Neural progenitor cell (in vitro differentiated cells): ENCODE measurements at places on chromosomes 6 and 20. TPM values are rescaled to one million over a fixed set of nuclear protein-coding genes. Genes with fewer than 3 reads are reported as not detected.
A peak's percentile ranks its signal among the peaks of the same experiment; 100 is the strongest.

- no peak overlapping the region for H3K27ac ChIP-seq
- no peak for DNase-seq
- no peaks in the 10 kb centered on the region for H3K36me3 ChIP-seq
- H3K4me3 ChIP-seq: no peak overlapping the region
- no peaks in the 10 kb centered on the region for H3K27me3 ChIP-seq
Measured at GRCh38 chr6:166849749-166850183, 106.6 kb downstream of the RNASET2 start.

GRCh38 chr6:44480097-44480541 is 92.6 kb downstream of the CDC5L start:
- H3K4me3 ChIP-seq: no peak overlapping the region
- H3K4me1 ChIP-seq: peaks cover 13% of the 10 kb centered on the region
- no peak for DNase-seq
- no peak overlapping the region for H3K27ac ChIP-seq

- H3K27ac ChIP-seq: no peak overlapping the region
- no peaks in the 10 kb centered on the region for H3K27me3 ChIP-seq
- DNase-seq: no peak
Measured at GRCh38 chr6:105593805-105594671, 191.2 kb upstream of the PREP start.

DNA sequence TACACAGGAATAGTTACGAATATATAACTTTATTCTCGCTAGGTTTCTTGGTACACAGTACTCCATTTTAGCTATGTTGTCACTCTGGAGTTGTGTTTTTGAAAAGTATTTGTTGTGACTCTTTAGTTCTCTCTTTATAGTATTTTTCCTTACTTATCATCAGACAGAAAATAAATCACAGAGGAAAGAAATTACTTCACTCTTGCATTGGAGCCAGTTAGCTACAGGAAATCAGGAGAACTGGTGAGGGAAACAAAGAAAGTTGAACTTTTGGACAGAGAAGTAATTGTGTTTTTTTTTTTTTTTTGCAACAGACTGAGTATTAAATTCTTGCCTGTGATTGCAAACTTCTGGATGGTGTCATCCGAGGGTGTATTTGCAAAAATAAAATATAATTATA is 33.9 kb downstream of the DSE start:
- H3K4me1 ChIP-seq: peaks cover 20% of the 10 kb centered on the region
- no peak overlapping the region for H3K27ac ChIP-seq
- no peaks in the 10 kb centered on the region for H3K36me3 ChIP-seq

- no peak overlapping the region for H3K4me3 ChIP-seq
- no peaks in the 10 kb centered on the region for H3K36me3 ChIP-seq
Measured at GRCh38 chr20:49297605-49298530, 20.0 kb upstream of the ZNFX1 start.

GRCh38 chr6:13097454-13097853 is 230.9 kb downstream of the TBC1D7 start:
- no peaks in the 10 kb centered on the region for H3K36me3 ChIP-seq
- peaks cover 22% of the 10 kb centered on the region for H3K4me1 ChIP-seq
- H3K4me3 ChIP-seq: no peak overlapping the region
- no peak overlapping the region for H3K27ac ChIP-seq

DNA sequence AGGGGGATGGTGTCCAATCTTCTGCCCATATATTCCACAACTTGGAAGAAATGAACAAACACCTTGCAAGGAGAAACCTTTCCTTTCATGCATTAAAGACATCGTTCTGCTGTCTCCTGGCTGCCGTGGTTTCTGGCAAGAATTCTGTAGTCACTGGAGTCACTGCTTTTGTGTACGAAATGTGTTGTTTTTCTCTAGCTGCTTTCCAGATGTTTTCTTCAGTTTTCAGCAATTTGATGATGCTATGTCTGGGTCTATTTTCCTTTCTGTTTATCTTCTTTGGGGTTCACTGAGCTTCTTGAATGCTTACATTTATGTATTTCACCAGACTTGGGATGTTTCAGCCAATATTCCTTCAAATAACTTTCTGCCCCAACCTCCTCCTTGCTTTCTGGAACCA is 40.6 kb upstream of the SLCO4A1 start:
- no peak for DNase-seq
- H3K36me3 ChIP-seq: no peaks in the 10 kb centered on the region
- H3K27ac ChIP-seq: no peak overlapping the region

GRCh38 chr6:155100087-155100486 is 105.0 kb downstream of the TIAM2 start:
- H3K4me1 ChIP-seq: no peaks in the 10 kb centered on the region
- no peak for DNase-seq
- no peaks in the 10 kb centered on the region for H3K36me3 ChIP-seq
- no peak overlapping the region for H3K27ac ChIP-seq

GRCh38 chr6:135230711-135231468 is 49.8 kb downstream of the MYB start:
- H3K36me3 ChIP-seq: no peaks in the 10 kb centered on the region
- no peak for DNase-seq
- no peaks in the 10 kb centered on the region for H3K27me3 ChIP-seq
- H3K4me3 ChIP-seq: no peak overlapping the region

GRCh38 chr6:36703982-36704381 is 6.4 kb downstream of the RAB44 start:
- no peak overlapping the region for H3K27ac ChIP-seq
- no peaks in the 10 kb centered on the region for H3K27me3 ChIP-seq

GRCh38 chr20:40233406-40233805 is 455.6 kb downstream of the MAFB start:
- no peaks in the 10 kb centered on the region for H3K36me3 ChIP-seq
- no peaks in the 10 kb centered on the region for H3K27me3 ChIP-seq
- DNase-seq: no peak
- no peaks in the 10 kb centered on the region for H3K4me1 ChIP-seq

DNA sequence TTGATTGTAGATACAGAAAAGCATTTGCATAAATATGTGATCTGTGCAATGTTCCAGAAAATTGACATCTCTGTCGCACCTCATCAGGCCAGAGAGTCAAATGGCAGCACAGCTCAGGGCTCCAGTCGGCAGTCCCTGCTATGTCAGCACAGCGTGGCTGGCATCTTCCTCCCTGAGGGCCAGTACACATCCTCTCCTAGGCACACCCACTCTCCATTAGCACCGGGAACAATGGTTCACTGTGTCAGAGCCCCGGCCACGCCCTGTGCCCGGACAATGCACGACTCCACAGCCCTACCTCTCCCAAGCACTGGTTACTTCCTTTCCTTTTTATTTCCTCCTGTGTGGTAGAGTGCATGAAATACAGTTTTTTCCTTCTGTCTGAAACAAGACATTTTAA is 114.9 kb downstream of the FOXC1 start:
- H3K4me1 ChIP-seq: peaks cover 54% of the 10 kb centered on the region
- DNase-seq: no peak
- H3K36me3 ChIP-seq: no peaks in the 10 kb centered on the region

DNA sequence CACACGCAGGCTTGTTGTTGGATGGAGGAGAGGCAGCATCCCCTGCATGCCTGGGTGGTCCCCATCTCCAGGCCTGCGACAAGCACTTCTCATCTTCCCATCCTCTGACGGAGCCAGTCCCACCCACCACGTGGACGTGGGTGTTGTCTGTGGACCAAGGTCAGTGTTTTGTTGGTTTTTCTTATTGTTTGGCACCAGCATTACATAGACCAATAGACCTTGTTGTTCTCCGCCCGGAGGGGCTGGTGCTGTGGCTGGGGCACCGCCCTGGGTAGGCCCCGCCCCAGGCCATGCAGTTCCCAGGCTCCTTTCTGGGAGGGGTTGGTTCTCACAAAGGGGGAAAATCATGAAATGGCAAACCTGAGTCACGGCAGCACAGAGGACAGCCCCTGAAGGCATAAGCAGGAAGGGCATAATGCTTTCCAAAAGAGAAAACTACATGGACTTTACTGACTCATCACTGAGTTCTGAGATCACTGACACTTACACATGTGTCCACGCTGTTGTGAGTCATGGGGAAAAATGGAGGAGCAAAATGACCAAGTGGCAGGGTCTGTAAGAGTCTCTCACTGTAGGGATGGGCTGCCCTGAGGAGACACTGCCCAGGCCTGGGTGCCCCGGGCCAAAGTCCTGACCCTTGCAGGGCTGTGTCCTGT is 90.8 kb downstream of the THBS2 start:
- H3K36me3 ChIP-seq: no peaks in the 10 kb centered on the region
- H3K27me3 ChIP-seq: no peaks in the 10 kb centered on the region
- H3K4me3 ChIP-seq: no peak overlapping the region
- no peaks in the 10 kb centered on the region for H3K4me1 ChIP-seq
- DNase-seq: no peak

- H3K27ac ChIP-seq: no peak overlapping the region
- H3K36me3 ChIP-seq: no peaks in the 10 kb centered on the region
- no peaks in the 10 kb centered on the region for H3K27me3 ChIP-seq
- no peak for DNase-seq
- H3K4me3 ChIP-seq: no peak overlapping the region
Measured at GRCh38 chr6:2157441-2158127, 87.8 kb downstream of the GMDS start.

GRCh38 chr6:43061861-43062260 is 2.4 kb downstream of the KLC4 start:
- no peak overlapping the region for H3K27ac ChIP-seq
- H3K36me3 ChIP-seq: no peaks in the 10 kb centered on the region
- H3K4me1 ChIP-seq: peaks cover 15% of the 10 kb centered on the region
- no peak overlapping the region for H3K4me3 ChIP-seq
- H3K27me3 ChIP-seq: no peaks in the 10 kb centered on the region

DNA sequence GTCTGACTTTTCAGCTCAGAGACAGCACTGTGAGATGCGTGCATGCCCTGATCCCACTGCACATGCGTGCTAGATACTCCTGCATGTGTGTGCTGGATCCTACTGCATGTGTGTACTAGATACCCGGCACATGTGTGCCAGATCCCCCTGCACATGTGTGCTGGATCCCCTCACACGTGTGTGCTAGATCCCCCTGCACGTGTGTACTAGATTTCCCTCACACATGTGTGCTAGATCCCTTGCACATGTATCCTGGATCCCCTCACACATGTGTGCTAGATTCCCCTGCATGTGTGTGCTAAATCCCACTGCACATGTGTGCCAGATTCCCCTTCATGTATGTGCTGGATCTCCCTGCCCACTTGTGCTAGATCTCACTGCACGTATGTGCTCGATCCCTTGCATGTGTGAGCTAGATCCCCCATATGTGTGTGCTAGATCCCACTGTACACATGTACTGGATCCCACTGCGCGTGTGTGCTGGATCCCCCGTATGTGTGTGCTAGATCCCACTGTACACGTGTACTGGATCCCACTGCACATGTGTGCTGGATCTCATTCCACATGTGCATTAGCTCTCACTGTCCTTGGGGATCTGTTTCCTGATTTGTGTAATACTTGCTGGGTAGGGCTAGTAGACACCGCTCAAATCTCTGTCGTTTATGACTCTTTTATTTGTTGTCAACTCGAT is 214.6 kb downstream of the SMOC2 start:
- H3K36me3 ChIP-seq: no peaks in the 10 kb centered on the region
- DNase-seq: no peak
- no peak overlapping the region for H3K27ac ChIP-seq
- H3K4me1 ChIP-seq: no peaks in the 10 kb centered on the region
- H3K27me3 ChIP-seq: no peaks in the 10 kb centered on the region

DNA sequence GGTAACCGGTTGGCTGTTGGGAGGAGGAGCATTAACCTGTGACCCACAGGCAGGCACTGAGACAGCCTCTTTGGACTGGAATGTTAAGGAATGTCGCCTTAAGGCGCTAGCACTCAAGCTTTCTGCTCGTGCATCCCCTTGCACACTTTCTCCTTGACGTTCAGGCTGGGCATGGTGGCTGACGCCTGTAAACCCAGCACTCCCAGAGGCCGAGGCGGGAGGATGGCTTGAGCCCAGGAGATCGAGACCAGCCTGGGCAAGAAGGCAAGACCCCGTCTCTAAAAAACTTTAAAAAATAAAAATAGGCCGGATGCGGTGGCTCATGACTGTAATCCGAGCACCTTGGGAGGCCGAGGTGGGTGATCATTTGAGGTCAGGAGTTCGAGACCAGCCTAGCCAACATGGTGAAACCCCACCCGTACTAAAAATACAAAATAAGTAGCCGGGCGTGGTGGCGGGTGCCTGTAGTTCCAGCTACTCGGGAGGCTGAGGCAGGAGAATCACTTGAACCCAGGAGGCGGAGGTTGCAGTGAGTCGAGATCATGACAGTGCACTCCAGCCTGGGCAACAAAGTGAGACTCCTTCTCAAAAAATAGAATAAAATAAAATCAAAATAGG is 1.9 kb upstream of the GID8 start:
- H3K27ac ChIP-seq: peak overlapping the region; percentile 44
- H3K4me3 ChIP-seq: peak overlapping the region; percentile 81
- peaks cover 26% of the 10 kb centered on the region for H3K4me1 ChIP-seq
- H3K36me3 ChIP-seq: no peaks in the 10 kb centered on the region
- DNase-seq: peak; percentile 75

DNA sequence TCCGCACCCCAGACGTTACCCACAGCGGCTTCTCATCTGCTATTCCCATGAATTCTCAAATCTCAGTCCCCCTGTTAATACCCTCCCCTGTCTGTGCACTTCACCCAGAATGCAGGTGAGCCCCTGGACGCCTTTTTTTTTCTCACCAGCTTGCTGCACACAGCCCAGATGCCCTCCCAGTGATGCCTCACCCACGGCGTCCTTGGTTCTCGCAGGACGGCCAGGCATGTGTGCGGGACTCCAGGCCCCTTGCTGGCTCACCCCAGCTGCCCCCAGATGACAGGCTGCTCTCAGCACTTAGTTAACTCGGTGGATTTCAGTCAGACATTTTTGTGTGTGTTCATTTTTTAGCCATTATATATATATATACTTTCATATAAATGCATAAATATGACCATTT is 25.4 kb upstream of the PI16 start:
- H3K4me3 ChIP-seq: no peak overlapping the region
- H3K27me3 ChIP-seq: no peaks in the 10 kb centered on the region
- H3K36me3 ChIP-seq: no peaks in the 10 kb centered on the region
- no peaks in the 10 kb centered on the region for H3K4me1 ChIP-seq

- peaks cover 10% of the 10 kb centered on the region for H3K27me3 ChIP-seq
- peaks cover 27% of the 10 kb centered on the region for H3K4me1 ChIP-seq
- H3K36me3 ChIP-seq: no peaks in the 10 kb centered on the region
- no peak for DNase-seq
Measured at GRCh38 chr6:34390531-34391472, 1.7 kb downstream of the NUDT3 start.

- DNase-seq: no peak
- H3K4me1 ChIP-seq: no peaks in the 10 kb centered on the region
- no peak overlapping the region for H3K27ac ChIP-seq
- H3K4me3 ChIP-seq: no peak overlapping the region
- no peaks in the 10 kb centered on the region for H3K27me3 ChIP-seq
Measured at GRCh38 chr6:2579241-2579761, 171.4 kb downstream of the MYLK4 start.

PAX1 gene
- total RNA-seq: not detected in 2 replicates

SEL1L2 gene
- 0.77 and 2.5 TPM in 2 replicates for total RNA-seq

TOX2 gene
- total RNA-seq: 1.8 TPM in 1 of 2 replicates, not detected in the other

BTN1A1 gene
- not detected in 2 replicates for total RNA-seq

BMP5 gene
- total RNA-seq: 1.2 and 1.5 TPM in 2 replicates

TPX2 gene
- 226 and 278 TPM in 2 replicates for total RNA-seq

RBPJL gene
- total RNA-seq: not detected in 2 replicates

GUCA1A gene
- 1.9 and 3.4 TPM in 2 replicates for total RNA-seq

ALDH8A1 gene
- total RNA-seq: not detected in 2 replicates

KCNS1 gene
- total RNA-seq: 0.03 TPM in 1 of 2 replicates, not detected in the other

FAM83C gene
- not detected in 2 replicates for total RNA-seq

PRICKLE4 gene
- total RNA-seq: 1.1 TPM in 1 of 2 replicates, not detected in the other

UNC5CL gene
- 2.2 and 5.0 TPM in 2 replicates for total RNA-seq
